Activated T-helper 2 cell treated with anti-CD3 and anti-CD28 coated beads, Interferon-gamma antibody, Interleukin-2, Interleukin-4, amounts not matched to agents 10 μg/mL and 5 μg/mL and 100 μg/mL, durations not matched to agents 14 hours and 24 hours and 36 hours (primary cell): ENCODE measurements at places on chromosomes 12 and 14.
A peak's percentile ranks its signal among the peaks of the same experiment; 100 is the strongest.

DNA sequence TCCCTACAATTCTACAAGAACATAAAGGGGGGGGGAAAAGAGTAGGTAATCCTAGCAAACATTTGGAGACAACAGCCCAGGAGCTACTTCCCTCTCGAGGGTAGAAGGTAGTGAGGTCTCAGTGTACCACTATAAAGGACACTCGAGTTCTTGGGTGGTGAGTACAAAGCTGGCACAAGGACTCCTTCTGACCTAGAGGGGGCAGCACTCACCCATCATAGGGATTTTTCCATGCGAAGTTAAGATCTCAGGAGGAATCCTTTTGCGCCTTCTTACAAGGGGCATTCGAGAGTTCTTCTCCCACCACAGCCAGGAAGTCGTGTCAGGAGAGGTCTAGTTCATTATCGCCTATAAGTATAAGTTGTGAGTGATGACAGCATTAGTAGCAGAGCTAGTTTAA, 200.2 kb upstream of the RBM19 start:
- H3K4me3 ChIP-seq, result no peak overlapping the region
- no peaks in the 10 kb centered on the region for H3K4me1 ChIP-seq
- no peak overlapping the region for H3K27ac ChIP-seq
- H3K36me3 ChIP-seq, result no peaks in the 10 kb centered on the region
- no peak for DNase-seq
- no peaks in the 10 kb centered on the region for H3K27me3 ChIP-seq

GRCh38 chr12:32248441-32249140, 141.9 kb downstream of the BICD1 start:
- H3K27me3 ChIP-seq, result no peaks in the 10 kb centered on the region
- H3K27ac ChIP-seq, result no peak overlapping the region
- DNase-seq, result no peak
- no peaks in the 10 kb centered on the region for H3K36me3 ChIP-seq

DNA sequence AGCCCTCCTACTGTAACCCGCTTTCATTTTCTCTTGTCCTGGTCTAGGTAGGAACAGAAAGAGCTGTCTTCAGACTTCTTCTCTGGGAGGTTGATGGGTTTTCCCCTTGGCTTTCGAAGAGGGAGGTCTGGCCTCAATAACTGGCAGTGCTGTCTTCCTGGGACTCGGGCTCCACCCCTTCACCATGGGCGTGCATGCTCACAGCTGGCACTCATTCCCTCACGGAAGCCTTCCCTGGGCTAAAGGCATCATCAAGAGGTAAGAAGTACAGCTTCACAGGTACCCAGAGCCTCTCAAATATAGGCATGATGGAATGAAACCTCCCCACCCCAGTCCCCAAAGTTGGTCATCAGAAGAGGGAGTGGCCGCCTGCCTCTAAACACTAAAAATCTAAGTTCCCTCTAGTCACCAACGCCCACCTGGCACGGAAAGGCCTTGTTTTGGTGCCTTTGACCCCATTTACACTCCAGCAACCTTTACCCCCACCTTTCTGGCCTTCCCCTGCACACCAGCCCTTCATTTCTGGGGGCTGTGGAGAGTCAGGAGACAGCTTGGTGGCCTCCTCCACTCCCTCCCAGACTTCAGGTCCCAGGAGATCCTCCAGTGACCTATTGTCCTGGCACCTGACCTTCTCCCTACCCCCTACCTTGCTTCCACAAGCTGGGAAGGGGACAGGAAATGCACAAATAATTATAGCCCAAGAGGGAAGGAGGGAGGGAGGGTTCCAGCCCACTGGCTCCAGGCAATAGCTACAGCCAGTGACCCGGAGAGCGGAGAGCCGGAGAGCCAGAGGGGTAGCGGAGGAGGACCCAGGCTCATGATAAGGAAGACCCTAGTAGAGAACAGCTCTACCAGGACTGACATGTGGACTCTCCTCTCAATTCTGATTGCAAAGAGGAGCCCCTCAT, 2.8 kb downstream of the RAPGEF3 start:
- DNase-seq, result no peak
- H3K4me3 ChIP-seq, result peak overlapping the region; percentile 2
- peaks cover 4% of the 10 kb centered on the region for H3K27me3 ChIP-seq
- H3K4me1 ChIP-seq, result peaks cover 37% of the 10 kb centered on the region
- peak overlapping the region; percentile 63 for H3K27ac ChIP-seq

GRCh38 chr12:14960548-14961465, 594 bp downstream of the ARHGDIB start:
- peaks cover 58% of the 10 kb centered on the region for H3K4me1 ChIP-seq
- peak overlapping the region; percentile 96 for H3K4me3 ChIP-seq
- DNase-seq, result peak; percentile 43
- H3K27me3 ChIP-seq, result no peaks in the 10 kb centered on the region
- H3K36me3 ChIP-seq, result peaks cover 41% of the 10 kb centered on the region
- peak overlapping the region; percentile 97 for H3K27ac ChIP-seq

- H3K36me3 ChIP-seq, result peaks cover 79% of the 10 kb centered on the region
- H3K27me3 ChIP-seq, result no peaks in the 10 kb centered on the region
- H3K27ac ChIP-seq, result no peak overlapping the region
- peaks cover 1% of the 10 kb centered on the region for H3K4me1 ChIP-seq
- DNase-seq, result no peak
- H3K4me3 ChIP-seq, result no peak overlapping the region
These were observed 16.4 kb upstream of the RAB35 start for GRCh38 chr12:120132863-120133385.

DNA sequence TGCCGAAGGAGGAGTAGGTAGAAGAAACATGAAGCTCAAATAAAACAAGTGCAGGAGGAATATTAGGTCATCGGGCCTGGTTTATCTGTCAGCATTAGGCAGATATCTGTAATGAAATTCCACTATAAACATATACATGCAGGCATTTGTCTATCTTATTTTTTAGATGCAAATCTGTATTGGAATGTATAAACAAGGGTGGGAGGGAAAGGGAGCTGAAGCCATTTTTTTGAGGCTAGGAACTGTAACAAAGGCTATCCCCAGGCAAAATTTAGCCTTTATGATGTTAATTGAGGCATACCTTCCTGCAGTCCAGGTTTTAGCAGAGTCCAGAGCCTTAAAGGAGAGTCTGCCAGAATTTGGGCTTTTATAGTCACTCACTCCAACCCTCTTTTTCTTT, 72.5 kb downstream of the PHLDA1 start:
- H3K4me1 ChIP-seq, result peaks cover 30% of the 10 kb centered on the region
- peak overlapping the region; percentile 75 for H3K27ac ChIP-seq
- no peak overlapping the region for H3K4me3 ChIP-seq
- no peaks in the 10 kb centered on the region for H3K27me3 ChIP-seq

DNA sequence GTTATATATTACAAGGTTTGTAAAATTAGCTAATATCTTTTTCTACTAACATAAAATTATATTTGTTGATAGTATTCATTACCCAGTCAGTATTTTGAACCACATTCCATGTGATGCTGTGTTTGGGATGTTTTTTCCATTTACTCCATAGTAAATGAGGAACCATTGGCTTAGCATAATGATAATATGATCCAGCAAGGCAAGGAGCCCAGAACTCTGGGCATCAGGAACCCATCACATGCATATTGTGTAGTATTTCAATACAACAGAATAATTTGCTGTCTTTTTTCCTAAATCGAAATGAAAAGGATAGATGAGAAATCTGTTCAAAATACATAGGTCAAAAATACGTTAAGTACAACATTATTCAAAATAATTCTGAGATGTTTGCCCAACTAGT, 48.7 kb upstream of the GARIN2 start:
- no peak overlapping the region for H3K27ac ChIP-seq
- H3K4me3 ChIP-seq, result no peak overlapping the region
- peaks cover 2% of the 10 kb centered on the region for H3K4me1 ChIP-seq

DNA sequence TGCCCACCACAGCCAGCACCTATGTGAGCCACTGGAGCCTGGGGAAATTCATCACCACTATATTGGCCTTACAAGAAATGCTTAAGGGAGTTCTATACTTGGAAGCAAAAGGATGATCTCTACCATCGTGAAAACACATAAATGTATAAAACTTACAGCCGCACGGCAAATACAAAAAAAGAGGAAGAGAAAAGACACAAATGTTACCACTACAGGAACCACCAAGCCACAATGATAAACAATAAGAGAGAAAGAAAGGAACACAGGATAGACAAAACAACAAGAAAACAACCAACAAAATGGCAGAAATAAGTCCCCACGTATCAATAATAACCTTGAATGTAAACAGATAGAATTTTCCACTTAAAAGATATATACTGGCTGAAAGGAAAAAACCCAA, 267.5 kb downstream of the TMEM121 start:
- no peak overlapping the region for H3K4me3 ChIP-seq
- H3K4me1 ChIP-seq, result no peaks in the 10 kb centered on the region
- H3K27ac ChIP-seq, result no peak overlapping the region
- peaks cover 19% of the 10 kb centered on the region for H3K27me3 ChIP-seq

GRCh38 chr12:52307836-52308805, 13.1 kb downstream of the KRT83 start:
- peaks cover 22% of the 10 kb centered on the region for H3K4me1 ChIP-seq
- DNase-seq, result peak; percentile 40
- no peaks in the 10 kb centered on the region for H3K36me3 ChIP-seq

DNA sequence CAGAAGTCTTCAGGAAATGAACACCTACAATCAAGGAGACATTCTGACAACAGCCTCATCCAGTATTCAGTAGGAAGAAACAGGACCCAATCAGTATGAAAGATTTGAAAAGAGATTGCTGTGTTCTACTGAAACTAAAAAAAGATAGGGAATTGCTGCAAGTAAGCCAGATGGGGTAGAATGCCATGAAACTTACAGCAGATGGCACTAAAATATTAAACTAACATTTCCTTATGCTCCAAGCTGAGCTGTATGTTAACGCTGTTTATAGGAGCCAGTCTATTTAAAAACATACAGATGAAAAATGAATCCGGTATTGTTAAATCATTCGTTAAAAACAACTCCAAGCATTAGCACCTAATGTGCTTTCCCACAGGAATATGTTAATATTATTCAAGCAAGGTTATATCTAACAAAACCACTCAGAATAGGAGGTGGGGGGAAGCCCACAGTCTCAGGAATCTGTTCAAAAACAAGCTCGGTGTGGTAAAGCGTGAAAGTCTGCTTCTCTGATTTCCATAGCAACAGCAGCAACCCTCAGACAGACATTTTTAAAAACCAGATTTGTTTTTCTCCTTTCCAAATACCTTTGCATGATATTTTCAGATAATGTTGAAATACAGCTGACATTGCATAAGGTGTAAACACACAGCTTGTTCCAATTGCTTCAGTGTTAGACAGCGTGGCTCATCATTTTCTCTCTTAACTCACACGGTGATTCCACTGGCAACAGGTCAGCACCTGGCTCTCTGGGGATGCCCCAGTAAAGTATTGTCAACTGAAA, 131.4 kb upstream of the CCDC175 start:
- no peak overlapping the region for H3K4me3 ChIP-seq
- H3K4me1 ChIP-seq, result no peaks in the 10 kb centered on the region
- no peaks in the 10 kb centered on the region for H3K27me3 ChIP-seq
- H3K27ac ChIP-seq, result no peak overlapping the region
- H3K36me3 ChIP-seq, result no peaks in the 10 kb centered on the region

- H3K27me3 ChIP-seq, result no peaks in the 10 kb centered on the region
- peaks cover 51% of the 10 kb centered on the region for H3K4me1 ChIP-seq
- H3K27ac ChIP-seq, result peak overlapping the region; percentile 99
- no peak for DNase-seq
These were observed 1.1 kb downstream of the SMIM10L1 start for GRCh38 chr12:11171969-11172675.

GRCh38 chr14:100590726-100591452, 3.7 kb upstream of the BEGAIN start:
- H3K27me3 ChIP-seq, result peaks cover 24% of the 10 kb centered on the region
- no peaks in the 10 kb centered on the region for H3K36me3 ChIP-seq
- H3K4me3 ChIP-seq, result no peak overlapping the region
- H3K4me1 ChIP-seq, result no peaks in the 10 kb centered on the region
- no peak overlapping the region for H3K27ac ChIP-seq

DNA sequence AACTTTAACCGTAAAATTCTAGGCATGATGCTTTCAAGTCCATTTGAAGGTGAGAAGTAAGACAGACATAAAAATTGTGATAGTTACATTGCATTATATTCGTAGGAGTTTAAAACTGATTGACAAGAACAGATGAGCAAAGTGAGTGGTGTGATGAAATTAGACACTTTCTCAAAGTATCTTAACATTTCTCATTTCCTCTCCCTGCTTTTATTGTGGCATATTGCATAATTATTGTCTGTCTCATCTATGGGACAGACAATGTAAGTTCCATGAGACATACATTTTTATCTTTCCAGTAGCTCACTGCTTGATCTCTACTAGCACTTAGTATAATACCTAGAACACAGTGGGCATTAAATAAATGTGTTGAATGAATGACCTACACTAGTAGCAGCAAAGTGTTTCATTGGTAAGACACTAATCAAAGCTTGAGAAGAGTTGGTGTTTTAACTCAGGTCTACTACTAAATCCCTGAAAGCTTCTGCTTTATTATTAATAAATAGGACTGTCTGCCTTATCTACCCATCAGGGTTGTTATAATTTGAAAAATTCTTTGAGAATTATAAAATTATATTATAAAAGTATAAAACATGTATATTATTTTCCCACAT, 19.0 kb downstream of the A2M start:
- H3K4me3 ChIP-seq, result no peak overlapping the region
- H3K36me3 ChIP-seq, result no peaks in the 10 kb centered on the region
- H3K4me1 ChIP-seq, result no peaks in the 10 kb centered on the region
- H3K27me3 ChIP-seq, result no peaks in the 10 kb centered on the region
- H3K27ac ChIP-seq, result no peak overlapping the region
